KG1 (cell line): ENCODE measurements at places on chromosomes 11 and 22.

DNA sequence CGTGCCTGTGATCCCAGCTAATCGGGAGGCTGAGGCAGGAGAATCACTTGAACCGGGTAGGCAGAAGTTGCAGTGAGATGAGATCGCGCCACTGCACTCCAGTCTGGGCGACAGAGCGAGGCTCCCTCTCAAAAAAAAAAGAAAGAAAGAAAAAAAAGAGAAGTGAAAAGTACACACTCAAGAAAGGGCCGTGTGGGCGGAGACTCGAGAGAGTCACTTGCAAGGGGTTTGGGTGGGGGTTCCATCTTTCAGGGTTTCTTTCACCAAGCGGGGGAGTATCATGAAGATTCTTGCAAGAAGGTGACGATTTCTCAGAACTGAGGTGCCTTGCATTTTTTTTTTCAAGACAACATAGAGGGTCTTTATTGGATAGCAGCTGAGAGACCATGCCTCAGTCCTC is 4.0 kb upstream of the IFITM5 start:
- DNase-seq, result no peak

DNA sequence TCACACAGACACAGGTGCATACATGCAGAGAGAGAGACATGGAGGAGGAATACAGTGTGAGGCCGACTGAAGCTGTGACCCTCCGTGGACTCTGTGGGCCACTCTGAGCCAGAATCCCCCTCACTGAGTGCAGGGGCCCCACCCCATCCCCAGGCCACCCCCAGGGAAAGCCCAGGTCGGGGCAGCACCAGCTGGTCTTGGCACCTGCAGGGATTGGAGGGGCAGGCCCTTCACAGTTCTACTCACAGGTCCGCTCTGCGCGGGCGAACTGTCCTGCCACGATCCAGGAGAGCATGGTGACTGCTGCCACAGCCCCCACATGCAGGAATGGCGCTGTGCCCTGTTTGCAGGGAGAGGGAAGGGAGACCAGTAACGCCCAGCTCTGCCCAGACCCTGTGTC is 16.3 kb upstream of the KLHL35 start:
- no peak for DNase-seq

- peak; percentile 62 for DNase-seq
Measured at GRCh38 chr11:70755410-70756158, 357.3 kb downstream of the CTTN start.

- DNase-seq, result no peak
Measured at GRCh38 chr22:27086080-27087044, 429.0 kb downstream of the MIAT start.

- no peak for DNase-seq
Measured at GRCh38 chr11:35563484-35564244, 38.2 kb upstream of the PAMR1 start.

GRCh38 chr11:1410366-1411291 is 20.9 kb downstream of the BRSK2 start:
- no peak for DNase-seq

DNA sequence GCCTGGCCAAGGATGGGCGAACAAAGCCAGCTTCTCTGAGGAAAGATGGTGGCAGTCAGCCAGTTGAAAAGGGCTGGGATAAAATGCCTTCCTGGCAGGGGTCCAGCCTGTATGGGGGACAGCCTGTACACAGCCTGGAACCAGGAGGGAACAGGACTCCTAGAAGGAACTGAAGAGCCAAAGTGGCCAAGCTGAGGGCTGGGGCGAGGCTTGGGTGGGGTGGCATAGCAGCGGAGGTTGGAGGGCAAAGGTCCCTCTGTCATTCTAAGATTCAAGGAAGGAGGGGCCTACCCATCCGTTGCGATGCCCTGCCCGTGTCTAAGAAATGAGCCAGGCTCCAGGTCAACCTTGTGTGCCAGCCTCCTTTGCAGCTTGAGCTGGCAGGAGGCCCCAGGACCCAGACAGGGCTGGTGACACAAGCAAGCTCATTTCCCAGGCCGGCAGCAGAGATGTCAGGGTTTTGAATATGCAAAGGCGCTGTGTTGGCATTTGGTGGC is 22.6 kb downstream of the FADD start:
- no peak for DNase-seq

DNA sequence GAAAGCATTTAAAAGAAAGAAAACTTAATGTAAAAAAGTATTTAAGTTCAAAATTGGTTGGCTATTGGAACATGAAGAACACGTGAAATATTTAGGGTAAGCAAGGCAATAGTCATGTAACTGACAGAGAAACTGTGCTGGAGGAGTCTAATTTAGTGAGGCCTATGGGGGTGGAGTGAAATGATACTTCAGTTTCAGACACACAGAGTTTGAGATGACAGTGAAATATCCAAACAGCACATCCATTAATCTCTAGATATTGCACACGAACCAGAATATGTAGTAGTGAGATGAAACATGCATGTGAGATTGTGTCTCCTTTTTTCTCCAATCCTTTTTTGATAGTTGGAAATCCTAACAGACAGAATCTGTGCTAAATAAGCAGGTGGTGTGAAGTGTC is 739.0 kb downstream of the CNTN5 start:
- no peak for DNase-seq
